ENCODE measurements at places on chromosomes 11 and 22.

- DNase-seq: peak; percentile 17
Measured at GRCh38 chr22:35299217-35299672, 449 bp upstream of the TOM1 start.

GRCh38 chr22:50303848-50304527 lies 3.5 kb downstream of the PLXNB2 start:
- DNase-seq: no peak

- peak; percentile 97 for DNase-seq
Measured at GRCh38 chr22:40499209-40499623, 128.8 kb downstream of the SGSM3 start.

- no peak for DNase-seq
Measured at GRCh38 chr11:129252621-129253020, 60.5 kb upstream of the ARHGAP32 start.

DNA sequence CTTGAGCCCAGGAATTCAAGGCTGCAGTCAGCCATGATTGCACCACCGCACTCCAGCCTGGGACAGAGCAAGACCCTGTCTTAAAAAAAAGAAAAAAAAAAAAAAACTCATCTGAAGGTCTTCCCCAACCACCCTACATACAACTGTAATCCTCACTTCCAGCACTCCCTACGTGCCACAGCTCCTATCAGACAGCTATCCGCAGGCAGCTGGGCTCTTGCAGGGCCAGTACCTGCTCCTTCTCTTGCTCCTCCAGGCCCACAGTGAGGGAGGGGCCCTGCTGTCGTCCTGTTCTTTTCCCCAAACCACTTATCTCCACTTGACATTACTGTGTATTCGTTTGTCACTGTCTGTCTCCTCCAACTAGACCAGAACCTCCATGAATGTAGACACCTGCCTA lies 156.1 kb upstream of the NECTIN1 start:
- no peak for DNase-seq

DNA sequence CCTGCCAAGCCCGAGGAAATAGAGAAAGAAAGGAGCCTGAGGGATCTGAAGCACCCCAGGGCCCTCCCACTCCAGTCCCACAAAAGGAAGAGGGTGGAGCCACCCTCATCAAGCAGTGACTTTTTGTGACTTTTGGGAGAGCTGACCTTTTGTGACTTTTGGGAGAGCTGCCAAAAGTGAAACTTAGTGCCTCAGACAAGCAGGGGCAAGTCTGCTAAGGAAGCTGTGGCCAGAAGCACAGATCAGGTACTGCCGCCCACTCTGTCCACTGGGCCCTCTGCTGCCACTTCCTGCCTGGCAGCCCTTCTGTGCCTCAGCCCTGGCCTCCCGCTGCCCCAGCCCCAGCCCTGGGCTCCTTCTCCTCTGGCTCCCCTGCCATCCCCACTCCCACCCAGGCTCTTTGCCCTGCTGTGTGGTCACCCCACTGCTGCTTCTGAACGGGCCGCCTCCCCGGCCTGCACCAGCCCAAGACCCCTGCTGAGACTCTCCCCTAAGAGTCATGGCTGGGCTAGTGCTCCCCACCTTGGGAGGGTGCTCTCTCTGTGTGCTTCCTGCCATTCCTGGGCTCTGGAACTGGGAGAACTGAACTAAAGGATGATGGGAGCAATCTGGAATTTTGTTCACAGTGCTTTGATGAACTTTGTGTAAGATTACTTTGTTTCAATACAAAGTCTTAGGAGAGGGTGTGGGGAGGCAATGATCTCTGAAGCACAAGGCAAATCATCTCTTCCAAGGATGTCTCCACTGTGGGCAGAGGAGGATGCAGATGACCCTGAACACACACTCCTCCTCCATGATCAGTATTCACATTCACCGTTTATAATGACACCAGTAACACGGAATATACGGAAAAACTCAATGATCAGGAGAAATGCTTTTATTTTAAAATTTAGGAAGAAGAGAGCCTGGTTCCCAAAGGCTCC lies at the start of gene APOBEC3H:
APOBEC3H (plus strand) TSS at position 147 of the 923 bp plus-strand sequence. CDS start 3,035 bp downstream, outside the sequence.
- no peak for DNase-seq

- DNase-seq: peak; percentile 42
Measured at GRCh38 chr11:64900263-64900678, 16.7 kb downstream of the ATG2A start.

GRCh38 chr11:94184846-94185245 lies 56.2 kb downstream of the PANX1 start:
- no peak for DNase-seq

DNA sequence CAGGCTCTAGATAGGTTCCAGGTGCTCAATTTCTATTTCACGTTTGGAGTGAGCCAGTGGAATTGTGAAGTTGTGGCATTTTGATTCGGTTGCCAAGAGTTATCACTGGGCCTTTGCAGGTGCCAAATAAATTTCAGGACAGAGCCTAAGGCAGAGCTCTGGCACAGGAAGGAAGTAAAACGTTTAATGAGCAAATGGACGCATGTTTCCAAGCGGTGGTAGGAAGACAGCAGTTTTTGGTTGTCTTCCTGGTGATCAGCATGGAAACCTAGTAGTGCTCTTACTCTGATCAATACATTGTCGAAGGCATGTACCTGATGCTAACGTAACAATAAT lies 452 bp downstream of the BIRC3 start:
- DNase-seq: no peak

- no peak for DNase-seq
Measured at GRCh38 chr11:67023957-67024353, 1.0 kb downstream of the SYT12 start.

GRCh38 chr22:34702279-34702678 lies 363.7 kb upstream of the ISX start:
- no peak for DNase-seq

- peak; percentile 67 for DNase-seq
Measured at GRCh38 chr11:7892840-7893254, 38.2 kb downstream of the OR10A6 start.

GRCh38 chr22:47006433-47006832 lies 244.0 kb downstream of the TBC1D22A start:
- DNase-seq: no peak

GRCh38 chr22:45422237-45422983 lies 8.9 kb downstream of the RIBC2 start:
- DNase-seq: no peak

- DNase-seq: peak; percentile 81
Measured at GRCh38 chr11:34345991-34346480, 11.8 kb downstream of the ABTB2 start.

DNA sequence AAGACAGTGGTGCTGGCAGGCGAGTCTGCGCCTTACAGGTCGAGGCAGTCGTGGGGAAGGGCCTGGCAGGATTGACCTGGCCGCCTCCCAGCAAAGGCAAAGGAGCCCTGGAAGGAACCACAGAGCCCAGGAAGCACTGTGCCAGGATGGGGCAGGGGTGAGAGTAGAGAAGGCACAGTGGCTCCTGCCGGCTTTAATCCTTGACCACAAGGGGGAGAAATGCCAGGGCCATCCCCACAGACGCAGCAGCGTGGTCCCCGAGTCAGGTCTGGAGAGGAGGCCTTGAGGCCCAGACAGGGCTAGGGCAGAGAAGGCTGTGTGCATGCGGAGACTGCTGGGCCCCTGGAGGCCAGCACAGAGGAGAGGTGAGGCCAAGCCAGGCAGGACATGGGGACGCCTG lies 9.9 kb upstream of the NDUFS8 start:
- DNase-seq: no peak

GRCh38 chr11:106076171-106076918 lies 802 bp downstream of the KBTBD3 start:
- no peak for DNase-seq

- DNase-seq: no peak
Measured at GRCh38 chr11:72015511-72016061, 16.9 kb downstream of the IL18BP start.

DNA sequence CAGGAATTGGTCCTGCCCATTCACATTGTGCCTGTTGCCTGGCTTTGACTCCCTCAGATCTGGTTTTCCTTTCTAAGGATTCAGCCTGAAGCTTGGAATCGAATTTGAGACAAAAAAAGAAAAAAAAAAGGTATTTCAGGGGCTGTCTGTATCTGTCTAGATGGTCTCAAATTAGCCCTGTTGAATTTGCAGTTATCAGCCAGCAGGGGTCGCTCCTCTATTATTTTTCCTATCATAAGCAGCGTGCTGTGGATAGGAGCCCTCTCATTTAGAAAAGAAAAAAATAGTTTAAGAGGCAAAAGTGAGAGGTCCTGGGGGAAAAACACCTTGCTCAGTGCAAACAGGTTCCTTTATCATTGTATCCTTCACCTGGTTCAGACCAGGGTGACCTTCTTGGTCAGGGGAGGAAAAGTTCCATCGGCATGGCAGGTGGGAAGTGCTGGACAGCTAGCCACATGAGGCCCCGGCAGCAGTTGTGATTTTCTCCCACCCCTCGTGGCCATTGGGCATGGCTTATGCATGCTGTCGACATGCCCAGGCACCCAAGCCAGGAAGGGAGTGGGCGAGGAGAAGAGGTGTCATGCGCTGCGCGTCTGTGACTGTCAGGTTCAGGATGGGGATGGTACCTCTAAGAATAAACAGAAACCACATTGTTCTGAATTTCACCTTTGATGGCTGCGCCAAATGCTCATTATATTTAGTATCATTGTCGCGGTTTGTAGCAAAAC lies 13.1 kb downstream of the OR5AK2 start:
- no peak for DNase-seq

DNA sequence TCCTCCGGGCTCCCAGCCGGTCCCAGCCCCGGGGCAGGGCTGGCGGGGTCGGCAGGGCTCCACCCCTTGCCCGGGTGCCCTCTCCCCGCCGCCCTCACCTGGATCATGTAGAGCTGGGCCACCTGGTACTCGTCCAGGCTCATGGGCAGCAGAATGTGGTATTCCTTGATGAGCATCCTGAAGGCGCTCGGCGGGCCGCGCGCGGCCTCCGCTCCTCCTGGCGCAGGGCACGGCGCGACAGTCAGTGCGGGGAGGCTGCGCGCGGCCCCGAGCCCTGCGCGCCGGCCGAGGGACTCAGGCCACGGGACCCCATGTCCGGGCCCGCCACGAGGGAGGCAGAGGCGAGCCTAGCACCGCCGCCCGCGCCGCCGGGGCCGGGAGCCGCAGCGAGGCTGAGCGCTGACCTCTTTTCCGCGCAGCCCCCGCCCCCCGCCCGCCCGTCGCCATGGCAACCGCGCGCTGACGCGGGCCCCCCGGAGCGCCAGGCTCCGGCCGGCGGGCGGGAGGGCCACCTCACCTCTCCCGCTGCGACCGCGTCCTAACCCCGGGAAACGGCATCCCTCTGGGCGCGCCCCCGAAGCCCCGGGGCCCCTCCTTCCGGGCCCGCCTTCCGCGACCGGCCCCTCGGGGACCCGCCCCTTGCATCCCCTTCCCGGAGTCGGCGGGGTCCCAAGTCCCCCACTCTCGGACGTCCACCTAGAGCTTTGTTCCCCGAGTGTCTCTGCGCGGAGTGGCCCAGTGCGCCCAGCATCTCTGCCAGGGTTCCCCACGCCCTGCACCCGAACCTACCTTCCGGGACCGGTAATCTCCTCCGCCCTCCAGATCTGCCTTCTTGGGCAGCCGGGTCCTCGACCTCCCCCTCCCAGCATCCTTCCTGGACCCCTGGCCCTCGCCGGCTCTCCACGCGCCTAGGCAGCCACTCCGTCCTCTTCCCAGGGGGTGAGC lies 886 bp downstream of the PITPNM1 start:
- DNase-seq: peak; percentile 45

- DNase-seq: no peak
Measured at GRCh38 chr11:35949242-35949641, 5.4 kb downstream of the LDLRAD3 start.

GRCh38 chr11:30735946-30736345 lies 149.8 kb upstream of the MPPED2 start:
- DNase-seq: no peak

DNA sequence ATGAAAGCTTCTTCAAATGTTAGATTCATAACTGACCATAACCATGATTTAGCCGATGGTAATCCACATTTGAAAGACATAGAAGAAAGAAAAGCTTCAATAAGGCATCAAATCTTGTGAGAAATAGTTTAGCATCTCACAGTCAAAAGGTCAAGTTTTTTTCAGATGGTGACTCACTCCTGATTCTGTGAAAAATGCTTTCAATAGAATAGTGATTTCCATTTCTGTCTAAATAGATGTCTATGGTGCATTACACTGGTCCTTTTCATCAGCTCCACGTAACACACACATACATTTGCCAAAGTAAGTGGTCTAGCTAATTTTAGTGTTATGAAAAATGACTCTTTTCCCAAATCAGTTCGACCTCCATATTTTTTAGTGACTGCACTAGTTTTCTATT lies 139.2 kb downstream of the LRRC4C start:
- DNase-seq: peak; percentile 15

- peak; percentile 45 for DNase-seq
Measured at GRCh38 chr11:106495046-106495445, 417.6 kb downstream of the AASDHPPT start.

GRCh38 chr11:78228467-78228866 lies 39.7 kb downstream of the USP35 start:
- DNase-seq: peak; percentile 56

- no peak for DNase-seq
Measured at GRCh38 chr22:43689356-43689755, 122.7 kb downstream of the EFCAB6 start.

- DNase-seq: no peak
Measured at GRCh38 chr11:73792584-73792983, 4.9 kb downstream of the MRPL48 start.

DNA sequence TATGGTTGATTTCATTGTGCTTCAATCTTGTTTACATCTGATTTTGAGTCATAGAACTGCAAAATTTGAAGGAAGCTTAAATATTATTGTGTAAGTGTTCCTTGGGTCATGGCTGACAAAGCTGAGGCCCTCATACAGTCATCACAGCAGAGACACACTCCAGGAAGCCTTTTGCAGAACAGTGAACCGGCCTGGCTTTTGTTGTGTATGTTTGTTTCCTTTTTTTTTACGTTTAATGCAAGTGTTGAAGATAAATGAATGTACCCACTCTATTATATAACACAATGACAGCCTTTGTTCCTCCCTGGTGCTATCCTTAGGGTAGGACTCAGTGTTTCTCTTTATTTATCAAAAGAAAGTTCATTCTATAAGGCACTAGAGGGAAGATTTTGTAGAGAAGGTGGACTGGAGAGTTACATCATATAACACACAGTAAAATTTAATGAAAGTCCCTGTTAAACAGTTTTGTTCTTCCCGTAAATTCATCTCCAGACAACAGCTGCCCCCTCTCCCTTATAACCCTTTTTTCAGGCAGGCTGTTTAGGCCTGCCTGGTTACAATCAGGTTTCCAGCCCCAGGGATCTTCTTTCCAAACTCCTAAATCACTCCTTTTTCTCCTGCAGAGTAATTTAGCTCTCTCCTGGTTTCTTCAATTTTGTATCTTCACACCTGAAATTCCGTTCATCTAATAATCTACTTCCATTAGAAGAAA lies 34.3 kb upstream of the CSTF3 start:
- DNase-seq: no peak

- DNase-seq: no peak
Measured at GRCh38 chr11:92854952-92855351, 114.5 kb upstream of the MTNR1B start.

GRCh38 chr11:70097783-70098563 lies 19.9 kb downstream of the ANO1 start:
- no peak for DNase-seq
